ENCODE measurements at places on chromosomes 3 and 15.

- DNase-seq = no peak
Observed at GRCh38 chr3:120894316-120895057, 13.5 kb upstream of the STXBP5L start.

DNA sequence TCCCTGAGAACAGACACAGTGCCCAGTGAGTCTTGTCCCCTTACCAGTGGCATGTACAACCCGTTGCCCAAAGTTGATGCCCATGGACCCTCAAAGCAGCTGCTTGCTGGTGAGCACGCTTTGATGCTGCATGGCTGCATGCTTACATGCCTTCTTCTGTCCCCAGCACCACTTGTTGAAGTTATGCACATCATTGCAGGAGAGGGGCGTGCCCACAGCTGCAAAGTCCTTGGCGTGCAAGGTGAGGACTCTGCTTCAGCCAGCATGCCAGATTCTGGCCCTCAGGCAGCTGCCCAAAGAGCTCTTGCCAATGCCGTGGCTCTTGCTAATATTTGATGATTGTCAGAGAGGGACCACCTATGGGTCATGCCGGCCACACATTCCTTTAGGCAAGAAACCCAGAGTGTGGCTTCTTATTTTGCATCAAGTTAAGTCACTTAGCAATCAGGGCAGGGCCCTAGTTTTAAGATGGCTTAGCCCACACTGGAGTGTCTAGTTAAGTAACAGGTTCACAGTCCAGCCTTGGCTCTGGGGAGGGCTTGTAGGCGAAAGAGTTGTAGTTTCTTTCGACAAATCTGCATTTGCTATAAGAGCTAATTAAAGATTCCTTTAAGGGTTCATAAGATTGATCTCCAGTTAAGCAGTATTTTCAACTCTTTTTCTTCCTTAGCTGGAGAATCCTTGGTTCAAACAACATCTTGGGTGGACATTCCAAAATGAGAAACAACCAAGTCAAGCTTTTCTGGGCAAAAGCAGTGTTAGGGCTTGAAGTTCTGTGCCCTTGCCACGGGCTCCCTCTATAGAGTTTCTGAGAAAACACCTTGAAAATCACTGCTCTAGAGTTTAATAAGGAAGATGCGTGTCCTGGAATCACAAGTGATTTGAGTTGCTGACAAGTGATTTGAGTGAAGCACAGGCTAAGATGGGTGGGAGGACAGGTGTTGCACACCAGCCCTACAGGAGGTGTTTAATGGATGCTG is 128.6 kb downstream of the SLCO3A1 start:
- no peak for DNase-seq

- DNase-seq = no peak
Observed at GRCh38 chr15:48358229-48359152, 27.3 kb downstream of the DUT start.

DNA sequence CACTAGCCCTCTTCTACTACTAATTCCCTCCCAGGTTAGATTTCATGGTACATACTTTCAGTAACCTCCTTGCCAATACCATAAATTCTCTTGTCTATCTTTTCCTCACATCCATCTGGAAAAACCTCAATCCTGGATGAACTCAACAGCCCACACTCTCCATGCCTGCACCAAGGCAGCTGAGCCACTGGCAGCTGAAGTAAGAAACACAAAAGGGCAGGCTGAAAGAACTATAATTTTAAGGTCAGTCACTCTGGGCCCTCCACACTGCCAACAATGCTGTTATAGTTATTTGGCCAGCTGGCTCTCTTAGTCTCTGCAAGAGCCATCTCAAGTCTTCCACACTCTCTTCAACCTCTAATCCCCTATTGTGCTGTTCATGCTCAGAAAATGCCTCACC is 15.1 kb upstream of the TIPARP start:
- no peak for DNase-seq

DNA sequence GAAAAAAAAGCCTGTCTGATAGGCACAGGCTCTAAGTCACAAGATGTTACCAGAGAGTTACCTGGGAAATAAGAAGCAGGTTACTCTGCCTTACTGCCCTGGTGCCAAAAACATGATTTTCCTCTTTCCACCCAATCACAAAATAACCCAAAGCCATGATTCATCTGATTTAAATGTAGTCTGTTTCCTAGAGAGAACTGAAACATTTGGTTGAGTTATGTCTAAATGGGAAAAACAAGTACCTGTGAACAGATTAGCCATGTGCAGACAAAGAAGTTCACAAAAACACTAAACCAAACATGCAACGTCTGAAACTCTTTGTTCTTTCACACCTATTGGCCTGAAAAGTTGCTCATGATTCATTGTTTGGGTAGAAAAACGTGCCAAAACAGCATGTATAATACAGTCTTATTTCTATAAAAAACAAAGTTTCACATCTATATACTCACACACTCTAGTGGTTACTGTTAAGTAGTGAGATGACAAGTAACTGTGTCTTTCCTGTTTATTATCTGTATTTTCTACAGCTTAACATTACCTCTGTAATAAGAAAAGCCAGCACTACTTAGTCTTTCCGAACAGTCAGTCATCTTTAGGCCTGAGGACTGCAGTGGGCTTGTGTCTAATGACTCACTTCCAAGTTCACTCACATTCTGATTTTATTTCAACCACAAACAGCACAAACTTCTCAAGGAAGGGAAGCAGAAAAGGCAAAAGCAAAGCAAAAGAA is 30.2 kb downstream of the FAM174B start:
- DNase-seq = no peak

DNA sequence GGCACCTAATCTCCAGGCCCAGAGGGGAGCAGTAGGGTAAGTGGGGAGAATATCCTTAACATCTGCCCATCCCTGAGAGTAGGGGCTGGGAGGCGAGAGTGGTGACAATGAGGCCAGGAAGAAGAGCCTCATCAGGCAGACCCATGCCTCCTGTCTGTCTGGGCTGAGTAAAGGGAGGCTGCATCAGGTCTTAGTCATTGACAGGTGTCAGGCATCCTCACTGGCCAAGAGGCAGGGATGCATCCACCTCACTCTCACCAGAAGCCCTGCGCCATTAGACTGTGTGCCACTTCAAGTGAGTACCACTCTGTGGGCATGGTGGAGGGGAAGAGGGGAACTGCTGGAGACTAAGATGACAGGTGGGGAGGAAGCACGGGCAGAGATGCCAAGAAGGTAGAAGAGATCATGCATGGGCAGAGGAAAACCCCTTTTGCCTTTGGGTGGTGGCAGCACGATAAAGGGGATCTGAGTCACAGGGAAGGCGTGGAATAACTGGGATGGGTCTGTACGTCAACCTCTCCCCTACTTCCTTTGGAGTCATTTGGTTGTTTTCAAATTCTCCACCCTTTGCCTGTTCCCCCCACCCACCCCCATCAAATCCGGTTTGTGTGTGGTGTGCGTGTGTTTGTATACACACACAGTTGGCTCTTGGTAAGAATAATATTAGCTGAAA is 14.1 kb downstream of the ANAPC13 start:
- no peak for DNase-seq

- DNase-seq = no peak
Observed at GRCh38 chr3:159982442-159982974, 6.1 kb upstream of the IL12A start.

DNA sequence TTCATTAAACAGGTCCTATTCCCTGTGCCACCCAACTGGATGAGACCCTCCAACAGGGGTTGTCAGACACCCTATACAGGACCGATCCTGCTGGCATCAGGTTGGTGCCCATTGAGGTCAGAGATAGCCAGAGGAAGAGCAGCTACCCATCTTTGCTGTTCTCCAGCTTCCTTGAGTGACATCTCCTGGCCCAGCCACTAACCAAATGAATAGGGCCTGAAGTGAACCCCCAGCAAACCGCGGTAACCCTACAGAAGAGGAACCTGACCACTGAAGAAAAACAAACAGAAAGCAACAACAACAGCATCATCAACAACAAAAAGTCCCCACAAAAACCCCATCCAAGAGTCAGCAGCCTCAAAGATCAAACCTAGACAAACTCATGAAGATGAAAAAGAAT is 133.6 kb upstream of the ARPP21 start:
- DNase-seq = no peak

DNA sequence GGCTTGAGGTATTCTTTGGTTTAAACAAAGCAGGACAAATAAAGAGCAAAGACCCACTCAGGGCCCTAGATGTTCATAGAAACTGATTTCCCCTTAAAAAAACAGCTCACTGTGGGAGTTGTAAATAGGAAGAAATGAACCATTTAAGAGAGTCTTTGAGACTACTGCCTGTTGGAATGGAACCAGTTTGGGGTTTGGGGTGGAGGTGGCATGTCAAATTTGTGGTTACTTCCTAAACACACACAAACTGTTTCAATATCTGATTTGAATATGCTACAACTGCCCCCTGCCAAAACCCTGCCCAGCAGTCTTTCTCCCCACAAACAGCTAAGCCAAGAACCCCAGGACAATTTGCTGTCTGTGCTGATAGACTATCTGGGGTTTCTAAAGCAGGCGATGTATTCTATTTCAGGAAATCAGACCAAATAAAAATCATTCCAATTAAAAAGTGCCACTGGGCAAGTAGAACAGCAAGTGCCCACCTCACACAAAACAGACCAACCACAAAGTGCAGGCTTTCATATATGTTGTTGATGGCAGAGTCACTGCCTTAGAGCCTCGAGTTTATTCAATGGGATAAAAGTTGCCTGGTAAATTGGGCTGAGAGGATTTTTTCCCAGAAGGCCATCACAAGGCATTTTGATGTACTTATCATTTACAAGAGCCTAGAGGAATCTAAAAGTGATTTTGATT is 293.9 kb upstream of the PROK2 start:
- no peak for DNase-seq

DNA sequence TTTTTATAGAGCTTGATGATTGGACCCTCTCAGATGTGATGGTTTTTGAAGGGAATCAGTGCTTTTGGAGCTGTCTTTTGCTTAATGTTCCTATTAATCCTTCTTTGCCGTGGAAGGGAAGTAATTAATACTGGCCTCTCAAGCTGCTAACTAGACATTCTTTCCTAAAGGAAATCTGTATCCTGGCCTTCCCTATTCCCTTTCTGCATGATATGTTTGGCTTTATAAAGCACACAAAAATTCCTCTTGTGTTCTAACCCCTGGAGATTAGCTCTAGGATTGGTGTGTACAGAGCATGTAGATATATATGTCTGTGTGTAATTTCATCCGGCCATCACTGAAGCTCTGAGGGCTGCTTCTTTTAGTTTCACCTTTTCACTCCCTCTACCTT is 6.9 kb downstream of the ATXN7 start:
- no peak for DNase-seq

GRCh38 chr3:44437800-44438199 is 39.7 kb downstream of the ZNF445 start:
- no peak for DNase-seq

GRCh38 chr3:181921220-181921619 is 209.5 kb downstream of the SOX2 start:
- no peak for DNase-seq

- no peak for DNase-seq
Observed at GRCh38 chr3:9118222-9118621, 131.2 kb downstream of the SRGAP3 start.

- DNase-seq = no peak
Observed at GRCh38 chr15:81068516-81068915, 65.6 kb upstream of the CFAP161 start.

GRCh38 chr15:80478075-80478474 is 73.9 kb downstream of the ARNT2 start:
- DNase-seq = no peak

- DNase-seq = no peak
Observed at GRCh38 chr3:190167936-190168680, 47.4 kb upstream of the P3H2 start.

- DNase-seq = no peak
Observed at GRCh38 chr3:147312786-147313280, 93.5 kb downstream of the ZIC4 start.

- no peak for DNase-seq
Observed at GRCh38 chr3:122032531-122032930, 10.5 kb upstream of the ILDR1 start.

GRCh38 chr15:63369781-63370180 is 11.9 kb downstream of the CA12 start:
- DNase-seq = no peak

- DNase-seq = no peak
Observed at GRCh38 chr3:109241459-109242186, 74.7 kb downstream of the DPPA2 start.

DNA sequence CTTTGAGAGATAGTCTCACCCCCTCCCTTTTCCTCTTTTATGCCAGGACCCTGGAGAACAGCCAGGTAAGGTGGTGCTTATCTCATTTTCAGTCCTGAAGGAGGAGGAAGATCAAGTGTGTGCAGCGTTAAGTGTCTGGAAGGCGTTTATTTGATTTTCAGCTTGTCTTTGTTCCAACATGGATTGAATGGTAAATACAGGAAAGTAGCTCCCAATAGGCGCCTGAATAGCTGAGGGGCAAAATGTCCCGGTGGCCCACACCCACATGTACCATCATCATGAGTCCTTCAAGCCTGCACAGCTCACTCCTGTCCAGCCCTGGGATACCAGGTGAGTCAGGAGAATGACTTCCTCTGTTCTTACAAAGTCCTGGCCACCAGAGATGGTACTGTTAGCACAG is 73.5 kb downstream of the CEMIP start:
- no peak for DNase-seq

DNA sequence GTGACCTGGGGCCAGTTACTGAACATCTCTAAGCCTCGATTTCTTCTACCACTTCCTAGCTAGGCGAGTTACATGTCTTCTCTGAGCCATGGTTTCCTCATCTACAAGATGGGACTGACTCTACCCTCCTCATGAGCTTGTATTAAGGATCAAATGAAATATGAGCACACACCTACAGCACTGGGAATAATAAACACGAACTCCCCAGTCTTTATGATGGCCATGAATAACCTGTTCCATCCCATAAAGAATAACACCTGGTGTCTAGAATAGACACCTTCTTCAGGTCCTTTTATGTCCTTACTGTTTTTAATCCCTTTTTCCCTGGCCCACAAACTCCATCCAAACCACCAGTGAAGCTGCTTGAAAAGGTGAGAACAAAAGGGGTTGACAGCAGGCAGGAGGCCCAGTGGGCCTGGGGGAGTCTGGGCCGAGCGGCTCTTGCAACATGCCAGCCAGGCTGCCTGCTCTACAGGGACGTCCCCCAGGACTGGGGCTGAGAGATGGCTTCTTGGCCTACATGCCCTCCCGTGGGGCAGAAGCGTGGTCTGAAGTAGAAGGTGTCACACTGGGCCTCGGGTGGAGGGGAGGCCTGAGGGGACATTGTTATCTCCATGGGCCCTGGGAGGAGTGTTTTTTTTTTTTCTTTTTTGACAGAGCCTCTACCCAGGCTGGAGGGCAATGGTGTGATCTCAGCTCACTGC is 178.2 kb downstream of the RAB11A start:
- DNase-seq = no peak
